Suprapubic skin (tissue), 4 donors: ENCODE measurements at places on chromosomes 6 and 20.
A peak's percentile ranks its signal among the peaks of the same experiment; 100 is the strongest.

DNA sequence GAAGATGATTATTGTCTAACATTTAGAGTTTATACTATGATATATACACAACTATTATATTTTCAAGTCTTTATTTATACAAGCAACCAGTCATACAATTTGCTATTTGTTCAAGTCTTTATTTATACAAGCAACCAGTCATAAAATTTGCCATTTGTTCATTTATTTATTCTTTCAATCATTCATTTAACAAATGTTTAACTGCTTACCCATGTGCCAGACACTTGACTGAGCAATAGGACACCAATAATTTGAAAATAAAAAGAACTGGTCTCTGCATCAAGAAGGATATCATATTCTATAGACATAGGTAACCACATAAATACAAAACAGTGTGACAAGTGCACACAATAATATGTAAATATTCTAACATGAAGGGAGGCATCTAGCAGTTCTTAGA, 20.3 kb downstream of the GRIK2 start:
- H3K27ac ChIP-seq, result no peak overlapping the region
- no peaks in the 10 kb centered on the region for H3K36me3 ChIP-seq
- H3K4me1 ChIP-seq, result no peaks in the 10 kb centered on the region
- no peaks in the 10 kb centered on the region for H3K27me3 ChIP-seq

- H3K4me1 ChIP-seq, result peaks cover 8% of the 10 kb centered on the region
- DNase-seq, result no peak
- no peaks in the 10 kb centered on the region for H3K36me3 ChIP-seq
- H3K27ac ChIP-seq, result no peak overlapping the region
- no peak overlapping the region for H3K4me3 ChIP-seq
These were observed 2.4 kb downstream of the UNC5CL start for GRCh38 chr6:41036601-41037000.

GRCh38 chr6:26363882-26364701, 906 bp upstream of the BTN3A2 start:
- no peaks in the 10 kb centered on the region for H3K27me3 ChIP-seq
- peak overlapping the region; percentile 57 for H3K4me3 ChIP-seq
- H3K36me3 ChIP-seq, result no peaks in the 10 kb centered on the region
- H3K4me1 ChIP-seq, result peaks cover 25% of the 10 kb centered on the region

- DNase-seq, result no peak
- no peaks in the 10 kb centered on the region for H3K4me1 ChIP-seq
- no peak overlapping the region for H3K4me3 ChIP-seq
- H3K36me3 ChIP-seq, result no peaks in the 10 kb centered on the region
These were observed 947.7 kb upstream of the MAP3K7 start for GRCh38 chr6:91534614-91535013.

DNA sequence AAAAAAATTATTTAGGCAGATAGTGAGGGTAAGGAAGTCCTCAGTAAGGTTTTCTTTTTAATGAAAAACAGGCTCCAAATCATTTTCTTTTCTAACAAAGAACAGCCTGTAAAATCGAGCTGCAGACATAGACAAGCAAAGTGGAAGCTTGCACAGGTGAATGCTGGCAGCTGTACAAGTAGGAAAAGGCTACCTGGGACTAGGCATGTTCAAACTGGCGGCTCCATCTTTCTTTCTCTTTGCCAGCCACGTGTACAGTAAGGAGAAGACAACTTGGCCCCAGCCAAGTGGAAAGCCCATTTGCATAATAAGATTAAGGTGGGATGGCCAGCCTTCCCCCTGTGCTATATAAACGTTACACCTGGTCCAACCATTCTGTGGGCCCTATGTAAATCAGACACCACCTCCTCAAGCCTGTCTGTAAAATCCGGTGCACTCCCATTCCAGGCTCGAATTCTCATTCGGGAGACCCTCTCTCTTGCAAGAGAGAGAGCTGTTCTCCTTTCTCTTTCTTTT, 27.0 kb upstream of the SLC2A12 start:
- no peak for DNase-seq
- H3K36me3 ChIP-seq, result no peaks in the 10 kb centered on the region
- H3K4me3 ChIP-seq, result no peak overlapping the region

DNA sequence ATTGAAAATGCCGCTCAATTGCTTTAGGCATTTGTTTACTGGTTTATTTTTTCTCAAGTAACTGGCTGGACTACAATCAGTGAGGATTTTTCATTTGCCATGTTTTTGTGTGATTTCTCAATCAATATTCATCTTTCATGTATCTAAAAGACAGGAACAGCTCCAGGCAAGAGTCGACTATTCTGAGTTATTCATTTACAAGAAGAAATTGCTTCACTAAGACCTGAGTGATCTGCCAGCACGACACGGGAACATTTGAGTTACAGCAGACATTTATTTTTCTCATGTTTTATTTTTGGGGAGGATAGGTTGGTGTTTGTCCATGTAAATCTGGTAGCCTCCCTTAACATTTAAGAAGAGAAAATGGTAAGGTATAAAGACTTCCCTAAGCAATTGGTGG, 124.1 kb downstream of the CBLN4 start:
- peaks cover 9% of the 10 kb centered on the region for H3K4me1 ChIP-seq
- no peak overlapping the region for H3K4me3 ChIP-seq
- no peak overlapping the region for H3K27ac ChIP-seq
- H3K27me3 ChIP-seq, result no peaks in the 10 kb centered on the region
- DNase-seq, result no peak

- H3K4me1 ChIP-seq, result no peaks in the 10 kb centered on the region
- no peak overlapping the region for H3K27ac ChIP-seq
- no peaks in the 10 kb centered on the region for H3K27me3 ChIP-seq
- no peaks in the 10 kb centered on the region for H3K36me3 ChIP-seq
- no peak overlapping the region for H3K4me3 ChIP-seq
These were observed 474.2 kb downstream of the KIF16B start for GRCh38 chr20:16098890-16099639.

GRCh38 chr6:147942363-147942762, 400.3 kb upstream of the SASH1 start:
- no peak overlapping the region for H3K27ac ChIP-seq
- no peaks in the 10 kb centered on the region for H3K36me3 ChIP-seq
- DNase-seq, result no peak
- no peaks in the 10 kb centered on the region for H3K4me1 ChIP-seq
- no peaks in the 10 kb centered on the region for H3K27me3 ChIP-seq
- H3K4me3 ChIP-seq, result no peak overlapping the region

DNA sequence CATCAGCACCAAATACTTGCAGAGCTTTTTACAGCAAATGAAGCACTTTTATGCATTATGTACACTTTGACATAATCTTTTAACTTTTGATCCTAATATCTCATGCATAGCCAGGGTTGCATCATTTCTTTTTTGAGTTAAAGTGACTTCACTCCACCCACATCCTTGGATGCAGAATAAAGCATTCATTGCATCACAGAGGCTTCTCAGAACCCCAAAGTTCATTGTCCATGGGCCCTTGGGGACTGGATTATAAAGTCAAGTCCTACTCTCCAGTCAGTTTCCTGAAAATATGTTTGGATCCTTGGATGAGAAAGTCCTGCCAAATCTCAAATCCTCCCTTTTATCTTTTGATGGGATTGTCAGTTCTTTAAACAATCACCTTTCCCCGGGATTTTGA, 10.6 kb upstream of the EFHC1 start:
- peaks cover 5% of the 10 kb centered on the region for H3K4me1 ChIP-seq
- H3K27me3 ChIP-seq, result peaks cover 5% of the 10 kb centered on the region
- no peak for DNase-seq
- no peaks in the 10 kb centered on the region for H3K36me3 ChIP-seq

DNA sequence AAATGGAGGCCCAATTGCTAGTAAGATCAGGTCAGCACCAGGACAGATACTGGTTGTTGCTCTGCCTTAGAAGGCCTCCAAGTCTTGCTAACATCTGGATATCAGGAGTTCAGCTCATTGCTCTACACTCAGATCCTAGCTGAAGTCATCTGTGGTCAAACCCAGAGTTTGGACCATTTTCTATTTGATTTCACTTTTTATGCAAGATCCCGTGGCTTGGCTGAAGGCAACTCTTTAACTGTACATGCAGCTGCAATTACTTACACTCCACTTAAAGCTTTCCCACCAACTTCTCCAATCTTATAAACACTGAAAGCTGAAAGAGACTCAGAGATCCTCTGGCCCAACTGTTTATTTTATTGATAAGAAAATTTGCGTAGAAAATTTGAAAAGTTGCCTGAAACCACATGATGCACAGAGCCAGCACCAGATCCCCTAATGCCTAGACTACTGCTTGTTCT, 2.7 kb downstream of the SLC17A2 start:
- H3K4me1 ChIP-seq, result no peaks in the 10 kb centered on the region
- no peaks in the 10 kb centered on the region for H3K36me3 ChIP-seq
- no peak overlapping the region for H3K27ac ChIP-seq
- H3K4me3 ChIP-seq, result no peak overlapping the region
- no peaks in the 10 kb centered on the region for H3K27me3 ChIP-seq
- no peak for DNase-seq

GRCh38 chr6:27825025-27825793, 87.0 kb downstream of the OR2B2 start:
- no peak for DNase-seq
- H3K4me3 ChIP-seq, result peak overlapping the region; percentile 42
- H3K4me1 ChIP-seq, result peaks cover 14% of the 10 kb centered on the region

DNA sequence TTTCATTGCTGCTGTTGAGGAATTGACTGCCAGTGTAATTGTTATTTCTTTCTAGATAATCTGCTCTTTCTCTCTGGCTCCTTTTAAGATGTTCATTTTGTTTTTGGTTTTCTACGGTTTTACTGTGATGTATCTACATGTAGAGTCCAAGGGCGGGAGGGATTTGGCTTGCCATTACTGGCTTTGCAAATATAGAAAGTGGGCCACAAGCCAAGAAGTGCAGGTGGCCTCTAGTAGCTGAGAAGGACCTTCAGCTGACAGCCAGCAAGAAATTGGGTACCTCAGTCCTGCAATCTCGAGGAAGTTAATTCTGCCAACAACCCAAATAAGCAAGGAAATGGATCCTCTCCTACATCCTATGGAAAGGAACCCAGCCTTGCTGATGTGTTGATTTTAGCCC, 42.8 kb upstream of the GLP1R start:
- H3K4me1 ChIP-seq, result no peaks in the 10 kb centered on the region
- no peak overlapping the region for H3K4me3 ChIP-seq
- no peak overlapping the region for H3K27ac ChIP-seq
- no peaks in the 10 kb centered on the region for H3K36me3 ChIP-seq
- H3K27me3 ChIP-seq, result peaks cover 31% of the 10 kb centered on the region

- no peak for DNase-seq
- H3K4me1 ChIP-seq, result no peaks in the 10 kb centered on the region
- H3K27me3 ChIP-seq, result no peaks in the 10 kb centered on the region
These were observed 264.4 kb downstream of the COL12A1 start for GRCh38 chr6:74941424-74941823.

GRCh38 chr6:35603326-35604202, 85.2 kb downstream of the FKBP5 start:
- H3K4me1 ChIP-seq, result peaks cover 84% of the 10 kb centered on the region
- peak overlapping the region; percentile 99 for H3K27ac ChIP-seq
- no peaks in the 10 kb centered on the region for H3K27me3 ChIP-seq
- peaks cover 14% of the 10 kb centered on the region for H3K36me3 ChIP-seq
- H3K4me3 ChIP-seq, result no peak overlapping the region

- no peak overlapping the region for H3K4me3 ChIP-seq
- no peaks in the 10 kb centered on the region for H3K36me3 ChIP-seq
- peaks cover 51% of the 10 kb centered on the region for H3K4me1 ChIP-seq
- H3K27me3 ChIP-seq, result no peaks in the 10 kb centered on the region
- DNase-seq, result no peak
These were observed 64.5 kb upstream of the SNX9 start for GRCh38 chr6:157758516-157759023.

- no peak overlapping the region for H3K27ac ChIP-seq
- no peaks in the 10 kb centered on the region for H3K36me3 ChIP-seq
- H3K4me3 ChIP-seq, result no peak overlapping the region
- H3K4me1 ChIP-seq, result peaks cover 28% of the 10 kb centered on the region
- no peaks in the 10 kb centered on the region for H3K27me3 ChIP-seq
These were observed 62.4 kb upstream of the MRPS10 start for GRCh38 chr6:42279966-42280629.

GRCh38 chr6:41935685-41936072, 5.9 kb downstream of the CCND3 start:
- no peaks in the 10 kb centered on the region for H3K27me3 ChIP-seq
- H3K4me1 ChIP-seq, result peaks cover 48% of the 10 kb centered on the region
- DNase-seq, result no peak
- peaks cover 53% of the 10 kb centered on the region for H3K36me3 ChIP-seq

- H3K27ac ChIP-seq, result no peak overlapping the region
- H3K4me3 ChIP-seq, result no peak overlapping the region
- no peaks in the 10 kb centered on the region for H3K36me3 ChIP-seq
- no peaks in the 10 kb centered on the region for H3K27me3 ChIP-seq
- DNase-seq, result no peak
- no peaks in the 10 kb centered on the region for H3K4me1 ChIP-seq
These were observed 306.1 kb downstream of the ZNF217 start for GRCh38 chr20:53287357-53288042.

DNA sequence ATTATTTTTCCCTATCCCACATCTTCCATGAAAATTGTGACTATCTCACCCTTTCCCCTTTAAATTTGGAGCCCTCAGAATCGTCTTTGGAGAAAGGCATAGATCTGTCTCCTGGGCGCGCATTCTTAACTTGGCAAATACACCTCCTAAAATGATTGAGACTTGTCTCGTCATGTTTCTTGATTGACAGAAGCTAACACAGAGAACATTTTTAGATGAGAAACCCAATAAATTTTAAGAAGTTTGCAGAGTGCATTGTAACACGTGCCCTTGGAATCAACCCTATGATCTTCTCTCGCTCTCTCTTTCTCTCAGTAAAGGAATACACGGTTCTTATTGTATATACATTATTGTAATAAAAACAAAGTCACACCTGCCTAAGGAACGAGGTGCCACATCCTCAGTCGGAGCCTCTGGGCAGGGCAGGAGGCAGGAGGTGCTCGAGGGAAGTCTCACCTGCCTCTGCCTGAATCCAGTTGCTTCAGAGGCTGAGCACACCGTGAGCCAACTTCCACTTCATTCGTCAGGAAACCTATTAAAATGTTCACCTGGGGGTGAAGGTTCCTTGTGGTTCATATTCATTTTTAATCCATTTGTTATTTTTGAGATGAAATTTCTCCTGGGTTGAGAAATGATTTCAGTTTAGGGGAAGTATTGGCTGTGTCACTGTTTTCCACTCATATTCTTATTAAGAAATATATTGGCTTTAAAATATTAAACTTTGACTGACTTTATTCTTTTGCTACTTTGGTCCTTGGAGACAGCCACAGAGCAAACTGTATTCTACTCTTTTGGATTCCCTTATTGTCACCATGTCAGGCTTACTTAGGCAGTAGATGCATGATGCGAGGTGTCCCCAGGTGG, 90.5 kb upstream of the THBS2 start:
- H3K36me3 ChIP-seq, result no peaks in the 10 kb centered on the region
- no peak overlapping the region for H3K4me3 ChIP-seq
- H3K4me1 ChIP-seq, result peaks cover 53% of the 10 kb centered on the region
